ENCODE measurements at places on chromosomes 1 and 21.

- DNase-seq: no peak
Measured at GRCh38 chr1:10787286-10787685, 9.2 kb downstream of the CASZ1 start.

DNA sequence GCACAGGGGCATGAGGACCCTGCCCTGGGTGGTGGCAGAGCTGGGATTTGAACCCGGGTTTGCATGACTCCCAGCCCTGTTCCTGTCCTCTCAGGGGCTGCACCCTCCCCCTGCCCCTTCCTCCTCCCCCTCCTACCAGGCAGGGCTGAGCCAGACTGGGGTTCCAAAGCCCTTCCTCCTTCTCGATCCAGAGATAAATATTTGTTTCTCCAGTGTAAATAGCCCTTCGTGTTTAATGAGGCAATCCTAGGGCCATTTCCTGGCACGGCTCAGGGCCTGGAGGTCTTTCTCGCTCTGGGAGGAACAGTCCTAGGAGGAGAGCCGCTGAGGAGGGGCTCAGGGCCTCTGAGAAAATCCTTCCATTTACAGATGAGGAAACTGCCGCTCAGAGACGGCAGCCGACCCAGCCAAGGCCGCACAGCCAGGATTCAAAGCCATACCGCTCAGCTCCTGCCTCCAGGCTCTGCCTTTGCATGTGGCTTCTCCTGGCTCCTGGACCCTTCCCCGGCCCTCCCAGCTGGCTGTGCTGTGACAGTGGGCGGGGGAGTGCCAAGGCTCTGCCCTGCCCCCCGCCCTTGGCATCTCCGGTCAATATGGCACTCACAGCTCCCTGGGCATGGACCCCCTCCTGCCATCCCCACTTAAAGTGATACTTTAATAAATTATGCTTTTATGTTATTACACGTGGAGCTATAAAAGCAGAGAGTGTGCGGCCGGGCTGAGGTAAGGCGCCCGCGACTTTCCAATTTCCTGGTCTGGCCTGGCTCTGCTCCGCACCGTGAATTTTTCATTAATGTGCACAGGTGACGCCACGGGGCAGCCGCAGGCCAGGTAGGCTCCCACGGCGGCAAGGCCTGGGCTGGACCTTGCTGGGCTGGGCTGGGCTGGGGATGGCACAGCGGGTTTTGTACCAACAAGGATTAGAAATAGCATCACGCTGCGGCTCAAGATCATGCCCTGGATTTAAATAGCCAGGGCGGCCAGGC, 114.7 kb upstream of the WNT4 start:
- DNase-seq: no peak

GRCh38 chr1:86089765-86090164, 66.8 kb downstream of the COL24A1 start:
- DNase-seq: no peak

- DNase-seq: no peak
Measured at GRCh38 chr1:215052256-215053015, 30.1 kb upstream of the KCNK2 start.

DNA sequence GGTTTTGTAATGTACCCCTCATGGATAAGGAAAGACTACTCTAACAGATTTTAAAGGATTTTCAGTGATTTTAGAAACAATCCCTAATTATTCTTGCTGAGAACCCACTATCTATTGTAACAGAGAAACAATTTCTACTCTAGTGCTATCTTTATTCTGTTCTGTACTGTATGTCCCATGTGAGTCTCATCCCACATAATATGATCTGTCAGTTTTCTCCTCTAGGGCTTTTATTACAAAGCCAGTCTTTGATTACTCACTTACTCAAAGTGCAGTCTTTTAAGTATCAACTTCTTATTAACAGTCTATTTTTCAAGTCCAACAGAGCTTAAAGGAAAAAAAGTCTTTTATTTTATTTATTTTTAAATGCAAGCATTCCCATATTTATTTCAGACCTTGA, 54.8 kb downstream of the CTH start:
- no peak for DNase-seq
